ENCODE measurements at places on chromosomes 2 and 18.

DNA sequence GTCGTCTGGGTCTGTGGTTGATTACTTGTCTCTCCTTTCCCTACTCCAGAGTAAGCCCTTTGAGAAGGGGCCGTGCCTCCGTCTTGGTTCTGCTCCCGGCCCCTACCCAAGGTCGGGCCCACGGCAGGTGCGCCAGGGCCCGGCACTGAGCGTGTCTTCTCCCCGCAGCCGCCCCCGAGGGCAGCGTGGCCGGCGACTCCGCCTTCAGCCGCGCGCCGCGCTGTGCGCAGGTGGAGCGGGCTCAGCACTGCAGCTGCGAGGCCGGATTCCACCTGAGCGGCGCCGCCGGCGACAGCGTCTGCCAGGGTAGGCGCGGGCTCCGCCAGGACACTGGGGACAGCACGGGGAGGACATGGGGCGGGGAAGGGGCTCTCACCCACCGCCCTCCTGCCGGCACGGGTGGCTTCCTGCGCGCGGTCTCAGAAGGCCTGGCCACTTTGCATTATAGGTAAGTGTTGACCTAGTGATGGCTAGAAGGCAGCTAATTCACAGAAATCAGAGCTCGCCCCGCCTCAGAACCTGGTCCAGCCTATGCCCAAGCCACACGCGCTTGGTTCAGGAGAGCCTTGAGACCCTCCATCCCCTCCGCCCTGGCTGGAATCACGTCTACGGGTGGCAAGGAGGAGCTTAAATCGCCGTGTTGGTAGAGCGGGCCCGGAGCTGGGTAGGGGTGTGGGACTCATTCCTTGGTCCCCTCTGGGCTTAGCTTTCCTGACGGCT, 43.5 kb downstream of the FBLN7 start:
- no peak for DNase-seq

DNA sequence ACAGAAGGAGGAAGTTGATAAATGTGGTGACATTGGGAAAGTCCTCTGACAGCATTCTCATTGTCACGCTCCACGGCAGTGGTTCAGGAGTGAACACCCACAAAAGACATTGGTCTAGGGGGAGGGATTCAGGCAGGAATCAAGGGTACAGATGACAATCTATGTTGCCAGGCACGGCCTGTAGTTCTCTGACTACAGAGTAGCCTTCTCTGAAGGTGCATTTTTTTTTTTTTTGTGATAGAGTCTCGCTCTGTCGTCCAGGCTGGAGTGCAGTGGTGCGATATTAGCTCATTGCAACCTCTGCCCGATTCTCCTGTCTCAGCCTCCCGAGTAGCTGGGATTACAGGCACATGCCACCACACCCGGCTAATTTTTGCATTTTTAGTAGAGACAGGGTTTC, 7.4 kb upstream of the MOB1A start:
- DNase-seq, result peak; percentile 92

GRCh38 chr2:48026865-48027264, 120.6 kb upstream of the FBXO11 start:
- DNase-seq, result no peak

DNA sequence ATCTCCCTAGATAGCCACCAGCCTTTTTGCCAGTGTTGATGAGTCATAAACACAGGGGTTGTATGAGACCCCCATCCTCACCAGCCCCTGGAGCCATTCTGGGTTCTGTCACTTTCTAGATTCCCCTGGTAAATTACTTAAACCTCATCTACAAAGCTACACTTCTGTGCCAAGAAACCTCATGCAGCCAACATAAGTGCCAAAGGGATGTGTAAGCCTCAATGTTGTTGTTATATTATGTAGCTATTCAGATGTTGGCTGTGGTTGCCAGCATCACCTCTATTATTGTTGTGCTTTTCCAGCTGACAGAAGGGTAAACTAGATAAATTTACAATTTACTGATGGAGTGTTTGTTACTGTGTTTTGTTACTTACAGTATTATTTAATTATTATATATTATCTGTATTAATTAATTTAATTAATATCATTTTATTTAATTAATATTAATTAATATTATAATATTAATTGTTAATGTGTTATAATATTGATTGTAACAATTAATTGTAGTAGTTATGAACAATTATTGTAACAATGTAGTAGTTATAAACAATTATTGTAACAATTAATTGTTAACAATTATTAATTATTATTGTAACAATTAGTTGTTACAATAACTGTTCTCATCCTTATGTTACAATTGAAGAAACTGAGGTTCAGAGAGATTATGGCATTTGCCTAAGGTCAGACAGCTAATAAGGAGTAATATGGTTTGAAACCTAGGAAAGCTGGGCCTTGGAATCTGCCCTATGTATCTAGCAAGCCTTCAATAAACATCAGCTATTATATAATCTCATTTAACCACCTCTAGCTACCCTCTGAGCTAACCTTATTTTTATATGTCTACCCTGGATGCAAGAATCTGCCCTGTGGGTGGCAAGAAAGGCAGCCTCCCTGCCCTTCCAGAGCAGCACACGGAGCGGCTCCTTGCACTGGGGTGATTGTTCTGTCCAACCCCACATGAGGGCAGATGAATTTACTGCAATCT, 36.1 kb downstream of the PSTPIP2 start:
- no peak for DNase-seq

- DNase-seq, result no peak
Measured at GRCh38 chr2:148259674-148260073, 238.8 kb downstream of the MBD5 start.

- no peak for DNase-seq
Measured at GRCh38 chr18:80106482-80107051, 2.5 kb upstream of the ADNP2 start.

DNA sequence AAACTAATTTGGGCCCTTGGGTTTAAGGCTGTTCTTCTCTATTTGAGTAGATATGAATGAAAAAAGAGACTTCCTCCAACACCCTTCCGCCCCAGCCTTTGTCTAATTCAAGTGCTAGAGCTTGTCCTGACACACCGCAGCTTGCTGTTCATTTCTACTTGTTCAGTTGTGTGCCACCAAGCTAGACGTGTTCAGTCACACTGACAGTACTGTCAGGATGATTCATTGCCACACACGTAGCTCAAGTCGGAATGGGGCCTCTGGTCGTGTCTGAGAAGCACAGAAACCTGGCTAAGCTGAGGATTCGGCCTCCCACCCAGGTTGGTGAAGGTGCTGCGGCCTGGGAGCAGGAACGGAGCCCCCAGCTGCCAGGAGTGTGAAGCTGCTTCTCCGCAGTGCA, 45.6 kb upstream of the INHBB start:
- DNase-seq, result no peak

GRCh38 chr18:54952026-54952425, 7.2 kb downstream of the CCDC68 start:
- DNase-seq, result no peak

GRCh38 chr2:71725836-71726235, 272.5 kb downstream of the DYSF start:
- no peak for DNase-seq

DNA sequence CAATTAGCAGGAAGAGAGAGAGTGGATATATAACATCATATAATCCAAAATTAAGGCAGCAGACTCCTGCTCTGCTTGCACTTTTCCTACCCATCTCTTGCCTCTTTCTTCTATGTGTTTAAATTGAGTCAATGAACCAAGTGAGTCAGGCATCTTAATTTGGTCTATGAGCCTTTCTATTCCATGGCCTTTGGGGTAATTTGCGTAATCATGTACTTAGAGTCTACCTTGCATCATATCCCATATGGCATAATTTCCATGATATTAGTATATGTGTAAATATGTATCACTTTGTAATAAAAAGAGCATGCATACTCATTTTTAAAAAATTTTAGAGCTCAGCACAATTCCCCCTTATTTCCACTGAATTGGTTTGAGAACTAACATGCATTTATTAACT, 555.2 kb downstream of the STK39 start:
- DNase-seq, result no peak

- DNase-seq, result no peak
Measured at GRCh38 chr2:226971770-226972169, 135.9 kb downstream of the RHBDD1 start.

- no peak for DNase-seq
Measured at GRCh38 chr2:42886921-42887320, 94.5 kb upstream of the HAAO start.

GRCh38 chr18:74148543-74149070, 284 bp downstream of the TIMM21 start:
- no peak for DNase-seq

DNA sequence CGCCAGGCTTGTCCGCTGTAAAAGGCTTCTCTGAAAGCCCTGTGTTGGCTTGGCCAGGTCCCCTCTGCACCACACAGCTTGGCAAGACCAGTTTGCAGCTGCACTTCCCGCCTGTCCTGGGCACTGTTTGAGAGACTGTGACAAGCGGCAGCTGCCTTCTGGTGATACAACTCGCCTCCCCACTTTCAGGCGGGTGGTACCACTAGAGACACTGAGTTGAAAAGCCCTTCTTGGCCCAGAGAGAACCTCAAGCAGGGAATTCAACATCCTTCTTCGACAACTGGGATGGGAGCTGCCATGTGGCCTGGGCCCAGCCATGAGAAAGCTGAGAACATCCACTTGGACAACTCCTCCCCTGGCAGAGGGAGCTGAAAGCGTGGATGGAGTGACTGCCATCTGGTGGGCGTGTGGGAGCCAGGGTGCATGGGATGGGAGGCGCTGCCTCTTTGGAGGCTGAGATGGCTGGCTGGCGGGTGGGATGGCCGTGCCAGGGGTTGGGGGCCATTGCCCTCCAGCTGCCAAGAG, 125.5 kb upstream of the REV1 start:
- peak; percentile 22 for DNase-seq

GRCh38 chr2:70116936-70117552, 29.8 kb downstream of the PCBP1 start:
- no peak for DNase-seq

DNA sequence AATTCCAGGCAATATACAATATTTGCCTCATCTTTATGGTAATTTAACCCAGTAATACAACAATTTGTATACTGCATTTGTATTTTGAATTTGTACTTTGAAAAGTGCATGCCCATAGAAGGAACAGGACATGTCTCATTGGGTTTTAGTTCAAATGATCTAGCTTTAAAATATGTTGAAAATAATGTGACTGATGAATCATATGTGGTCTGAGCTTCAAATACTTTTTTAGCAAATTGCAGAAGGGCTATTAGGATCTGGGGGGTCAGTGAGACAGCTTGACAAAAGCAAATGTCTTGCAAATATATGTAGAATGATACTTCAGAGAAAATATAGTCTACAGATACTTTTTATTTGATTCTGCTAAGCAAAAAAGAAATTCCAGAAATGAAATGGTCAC, 248.9 kb downstream of the DCC start:
- no peak for DNase-seq

- peak; percentile 46 for DNase-seq
Measured at GRCh38 chr2:130390460-130391057, 34.7 kb downstream of the PTPN18 start.

- no peak for DNase-seq
Measured at GRCh38 chr2:144404586-144405314, 115.2 kb downstream of the ZEB2 start.

DNA sequence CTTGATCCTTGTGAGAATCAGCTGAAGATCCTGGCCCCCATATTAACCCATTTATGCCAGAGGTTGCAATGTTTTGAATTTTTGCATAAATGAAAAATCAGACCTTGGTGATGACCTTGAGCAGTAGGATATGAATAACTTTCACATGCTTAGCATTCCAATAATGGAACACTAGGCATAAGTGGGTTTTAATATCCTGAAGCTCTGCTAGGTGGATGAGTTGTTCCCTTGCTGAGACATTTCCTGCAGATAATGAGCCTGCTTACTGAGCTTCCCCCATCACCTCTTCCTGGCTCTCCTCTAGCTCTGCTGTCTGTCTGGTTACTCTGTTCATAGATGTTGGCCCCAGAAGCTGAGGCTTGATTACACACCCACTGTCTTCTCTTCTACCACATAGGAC, 25.5 kb upstream of the SEC11C start:
- DNase-seq, result no peak

GRCh38 chr18:11245879-11246278, 96.5 kb upstream of the PIEZO2 start:
- DNase-seq, result no peak

GRCh38 chr2:175218551-175218950, 37.0 kb upstream of the ATP5MC3 start:
- DNase-seq, result no peak

DNA sequence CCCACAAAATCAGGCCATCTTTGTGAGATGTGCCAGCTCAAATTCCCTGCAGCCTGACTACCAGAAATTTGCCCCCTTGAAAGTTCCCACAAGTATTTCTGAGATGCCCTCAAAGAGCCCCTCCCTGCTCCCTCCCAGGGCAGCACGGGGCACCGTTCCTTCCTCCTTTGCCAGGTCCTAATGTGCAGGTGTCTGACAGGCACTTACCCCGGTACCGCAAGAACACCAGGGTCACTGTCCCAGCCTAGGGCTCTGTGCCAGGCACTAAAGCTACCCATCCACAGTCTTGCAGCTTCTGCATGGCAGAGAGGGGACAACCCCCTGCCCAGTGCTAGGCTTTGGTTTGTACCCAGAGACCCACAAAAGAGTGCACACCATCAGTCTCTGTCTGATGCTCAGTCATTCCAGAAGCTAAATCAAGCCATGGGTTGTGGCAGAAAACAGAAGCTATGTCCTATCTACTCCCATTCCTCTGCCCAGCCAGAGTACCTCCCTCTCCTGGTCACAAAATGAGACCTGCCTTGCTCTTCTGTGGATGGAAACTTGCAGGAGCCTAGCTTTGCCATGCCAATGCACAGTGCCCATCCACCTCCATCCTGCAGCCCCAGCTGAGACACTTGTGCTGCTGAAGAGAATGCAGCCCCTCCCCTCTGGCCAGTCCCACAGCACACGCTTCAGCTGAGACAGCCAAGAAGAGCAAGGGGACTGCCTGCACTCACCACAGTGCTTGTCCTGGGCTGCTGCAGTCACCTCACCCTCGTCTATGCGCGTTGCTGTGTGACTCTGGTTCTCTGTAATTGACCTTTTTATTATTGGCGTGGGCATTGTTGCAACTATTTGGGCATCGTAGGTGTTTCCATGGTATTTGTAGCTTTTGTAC, 48.7 kb downstream of the INPP5D start:
- no peak for DNase-seq

DNA sequence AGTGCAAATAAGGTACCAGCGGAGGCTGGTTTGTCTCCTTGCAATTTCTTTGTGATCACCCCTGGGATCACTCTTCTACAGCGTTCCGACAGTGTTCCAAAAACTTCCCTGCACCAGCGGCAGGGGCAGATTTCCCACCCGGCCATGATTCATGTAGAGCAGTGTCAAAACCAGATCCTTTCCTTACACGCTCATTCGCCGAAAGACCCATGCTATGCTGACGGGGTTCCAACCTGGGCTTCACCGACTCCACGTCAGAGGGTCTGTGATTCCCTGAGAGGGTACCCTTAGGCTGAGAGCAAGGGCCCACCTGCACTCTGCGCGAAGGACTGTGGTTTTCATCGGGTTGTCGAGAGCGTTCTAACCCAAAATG, 423 bp upstream of the TTC27 start:
- DNase-seq, result no peak

All from Kasumi-1 (cell line).